ENCODE measurements at places on chromosomes 11 and 22.

GRCh38 chr22:37141971-37142370 lies 7.7 kb downstream of the IL2RB start:
- no peak for DNase-seq

DNA sequence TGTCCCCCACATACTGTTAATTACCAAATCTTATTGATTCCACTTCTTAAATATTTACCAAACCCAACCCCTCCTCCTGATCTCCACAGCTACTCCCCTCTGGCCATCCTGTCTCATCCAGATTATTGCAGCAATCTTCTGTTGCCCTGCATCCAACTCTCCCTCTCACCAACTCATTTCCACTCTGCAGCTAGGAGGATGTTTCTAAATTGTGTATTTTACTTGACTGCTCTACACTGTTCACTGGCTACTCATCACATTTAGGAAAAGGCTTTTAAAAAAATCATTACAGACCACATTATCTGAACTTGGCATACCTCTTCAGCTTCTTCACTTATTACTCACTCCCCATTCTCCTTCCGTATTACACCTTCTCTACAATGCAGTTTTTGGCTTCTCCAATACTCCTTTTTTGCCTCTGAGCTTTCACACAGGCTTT lies 117.9 kb downstream of the ATG16L2 start:
- DNase-seq = no peak

DNA sequence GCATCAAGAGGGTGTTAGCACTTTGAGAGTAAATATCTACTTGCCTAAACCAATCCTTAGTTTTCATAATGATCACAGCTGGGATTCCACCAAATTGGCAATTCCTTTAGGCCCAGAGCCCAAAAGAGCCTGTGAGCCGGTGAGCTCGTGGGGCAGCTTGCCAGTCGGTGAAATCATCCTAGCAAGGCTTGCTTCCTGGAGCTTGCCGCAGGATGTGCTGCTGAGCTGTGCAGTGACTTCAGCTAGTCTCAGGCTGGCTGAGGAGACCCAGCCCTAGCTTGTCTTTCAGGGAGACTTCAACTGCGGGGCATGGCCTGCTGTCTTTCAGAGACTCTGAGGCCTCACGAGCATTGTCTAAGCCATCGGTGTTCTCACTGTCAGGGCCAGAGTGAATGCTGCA lies 73.6 kb upstream of the SUSD2 start:
- DNase-seq = no peak

DNA sequence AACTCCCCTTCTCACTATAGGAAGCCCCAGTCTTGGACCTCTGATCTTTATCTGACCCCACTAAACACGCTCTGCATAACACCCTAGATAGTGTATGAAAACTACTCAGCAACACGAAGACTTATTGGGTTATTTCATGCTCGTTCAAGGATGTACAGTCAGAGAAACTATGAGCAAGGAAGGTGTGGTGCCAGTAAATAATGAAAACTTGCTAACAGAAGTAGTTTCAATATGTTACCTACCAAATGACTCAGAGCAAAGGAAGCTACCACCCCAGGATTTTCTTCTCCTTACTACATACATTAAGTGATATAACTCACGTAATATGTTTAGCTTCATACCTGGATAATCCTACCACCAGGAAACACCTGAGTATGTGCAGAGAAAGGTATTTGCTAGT lies 25.9 kb upstream of the LYVE1 start:
- DNase-seq = no peak

- peak; percentile 15 for DNase-seq
Measured at GRCh38 chr11:120172054-120172911, 34.4 kb upstream of the TRIM29 start.

Measured in NCI-H748 treated with DMSO at 0.1 percent for 48 hours (cell line).